ENCODE measurements at places on chromosomes 5 and 9.

DNA sequence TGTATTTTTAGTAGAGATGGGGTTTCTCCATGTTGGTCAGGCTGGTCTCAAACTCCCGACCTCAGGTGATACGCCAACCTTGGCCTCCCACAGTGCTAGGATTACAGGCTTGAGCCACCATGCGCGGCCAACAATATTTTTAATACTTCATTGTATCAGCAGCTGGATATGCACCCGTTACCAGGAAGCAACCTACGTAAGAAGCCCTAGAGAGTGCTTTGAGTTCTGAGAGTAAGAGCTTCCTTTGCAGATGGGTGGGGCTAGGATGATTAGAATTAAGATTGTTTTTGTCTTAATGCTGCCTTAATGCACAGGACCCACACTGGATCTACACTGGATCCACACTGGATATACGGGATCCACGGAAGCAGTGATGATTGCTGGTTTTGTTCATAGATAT is 123.9 kb upstream of the ABCA1 start:
- no peaks in the 10 kb centered on the region for H3K27me3 ChIP-seq
- ATAC-seq, result no peak
- H3K27ac ChIP-seq, result no peak overlapping the region

GRCh38 chr5:161414896-161415295 is 131.6 kb downstream of the GABRB2 start:
- no peak for ATAC-seq
- no peaks in the 10 kb centered on the region for H3K27me3 ChIP-seq
- no peak overlapping the region for H3K4me3 ChIP-seq
- no peaks in the 10 kb centered on the region for H3K4me1 ChIP-seq

- ATAC-seq, result no peak
- H3K27me3 ChIP-seq, result no peaks in the 10 kb centered on the region
- peaks cover 14% of the 10 kb centered on the region for H3K36me3 ChIP-seq
- no peaks in the 10 kb centered on the region for H3K4me1 ChIP-seq
- no peak overlapping the region for H3K27ac ChIP-seq
These were observed 129.8 kb downstream of the CD180 start for GRCh38 chr5:67066815-67067214.

DNA sequence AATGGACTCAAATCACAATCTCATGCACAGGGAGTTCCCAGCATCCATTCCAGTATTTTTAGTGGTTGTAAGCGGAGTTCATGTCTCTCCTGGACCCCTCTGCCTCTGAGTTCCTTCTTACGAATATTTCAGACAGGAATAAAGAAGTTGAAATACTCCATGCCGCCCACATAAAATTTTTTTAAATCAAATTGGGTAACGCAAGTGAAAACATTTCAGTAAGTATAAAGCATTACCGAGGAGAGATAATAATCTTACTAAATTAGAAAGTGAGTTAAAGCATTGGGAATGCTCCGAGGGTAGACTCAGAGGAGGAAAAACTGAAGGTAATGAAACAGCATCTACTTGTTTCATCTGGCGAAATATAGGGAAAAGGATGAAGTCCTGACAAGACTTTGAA is 317.6 kb downstream of the ARRDC3 start:
- H3K27me3 ChIP-seq, result no peaks in the 10 kb centered on the region
- H3K4me3 ChIP-seq, result no peak overlapping the region
- no peak overlapping the region for H3K27ac ChIP-seq
- ATAC-seq, result no peak
- no peaks in the 10 kb centered on the region for H3K4me1 ChIP-seq
- no peaks in the 10 kb centered on the region for H3K36me3 ChIP-seq

DNA sequence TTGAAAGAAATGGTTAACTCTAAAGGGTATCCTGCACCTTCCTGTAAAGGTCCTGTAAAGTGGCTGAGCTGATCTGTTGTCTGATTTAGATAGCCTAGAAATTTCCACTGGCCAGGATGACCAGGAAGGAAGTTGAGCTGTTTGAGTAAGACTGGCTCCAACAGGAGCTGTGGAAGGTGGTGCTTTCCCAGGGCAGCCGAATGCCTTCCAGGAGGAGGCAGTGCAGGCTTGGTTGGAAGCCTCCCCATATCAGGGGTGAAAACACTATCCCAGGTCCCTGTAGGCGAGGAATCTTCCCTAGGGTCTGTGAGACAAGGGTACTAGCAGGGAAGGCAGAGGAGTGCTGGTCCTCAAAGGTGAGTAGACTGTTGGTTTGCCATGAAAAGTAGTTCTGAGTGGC is 98.4 kb downstream of the LIX1 start:
- ATAC-seq, result no peak
- H3K27me3 ChIP-seq, result no peaks in the 10 kb centered on the region
- H3K36me3 ChIP-seq, result no peaks in the 10 kb centered on the region
- H3K27ac ChIP-seq, result no peak overlapping the region
- no peaks in the 10 kb centered on the region for H3K4me1 ChIP-seq

- no peak overlapping the region for H3K4me3 ChIP-seq
- H3K27ac ChIP-seq, result no peak overlapping the region
- peaks cover 29% of the 10 kb centered on the region for H3K27me3 ChIP-seq
- no peaks in the 10 kb centered on the region for H3K36me3 ChIP-seq
- H3K4me1 ChIP-seq, result no peaks in the 10 kb centered on the region
These were observed 10.6 kb downstream of the LAMC3 start for GRCh38 chr9:131019388-131020239.

DNA sequence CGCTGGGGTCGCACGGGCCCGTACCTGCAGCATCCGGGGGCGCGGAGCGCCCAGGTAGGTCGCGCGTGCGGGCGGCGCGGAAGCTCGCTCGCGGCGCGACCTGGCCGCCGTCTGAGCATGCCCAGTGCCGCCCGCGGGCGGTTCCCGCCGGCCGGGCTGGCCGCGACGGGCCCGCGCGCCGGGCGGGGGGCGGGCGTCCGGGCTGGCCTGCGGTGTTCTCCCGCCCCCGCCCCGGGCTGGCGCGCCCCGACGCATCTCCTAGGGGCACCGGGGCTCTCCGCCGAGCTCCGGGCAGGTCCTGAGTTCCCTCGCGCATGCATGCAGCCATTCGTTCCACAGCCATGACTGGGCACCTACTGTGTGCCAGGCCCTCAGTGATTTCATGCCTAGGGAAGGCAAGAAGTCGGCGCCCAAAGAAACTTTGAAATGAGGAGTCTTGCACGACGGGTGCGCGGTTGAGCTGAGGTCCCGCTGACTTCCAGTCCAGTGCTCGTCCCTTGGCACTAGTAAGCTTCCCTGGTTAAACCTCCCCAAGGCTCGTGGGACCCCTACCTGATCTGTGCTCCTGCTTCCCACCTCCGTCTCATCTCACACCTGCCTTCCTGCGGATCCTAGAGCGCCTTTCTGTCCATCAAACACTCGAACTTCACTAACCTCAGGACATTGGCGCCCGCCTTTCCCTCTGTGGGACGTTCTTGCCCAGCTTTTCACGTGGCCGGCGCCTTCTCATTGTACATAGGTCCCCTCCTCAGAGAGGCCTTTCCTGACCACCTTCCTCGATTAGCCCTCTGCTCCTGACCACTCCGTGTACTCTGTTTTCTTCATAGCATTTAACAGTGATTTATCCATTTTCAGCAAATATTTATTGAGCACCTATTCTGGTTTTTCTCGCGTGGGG is at the start of gene PTPN3:
Gene PTPN3, minus strand, starts transcription at position 113 of the 898 bp plus-strand sequence. CDS start 34,873 bp downstream, outside the sequence.
- peaks cover 8% of the 10 kb centered on the region for H3K4me1 ChIP-seq
- H3K36me3 ChIP-seq, result no peaks in the 10 kb centered on the region
- peaks cover 82% of the 10 kb centered on the region for H3K27me3 ChIP-seq
- no peak for ATAC-seq
- H3K4me3 ChIP-seq, result peak within 1 kb of the TSS; percentile 22

- no peaks in the 10 kb centered on the region for H3K36me3 ChIP-seq
- no peak for ATAC-seq
- peaks cover 39% of the 10 kb centered on the region for H3K27me3 ChIP-seq
- H3K27ac ChIP-seq, result no peak overlapping the region
- no peak overlapping the region for H3K4me3 ChIP-seq
These were observed 224.8 kb upstream of the TBC1D2 start for GRCh38 chr9:98479967-98480847.

DNA sequence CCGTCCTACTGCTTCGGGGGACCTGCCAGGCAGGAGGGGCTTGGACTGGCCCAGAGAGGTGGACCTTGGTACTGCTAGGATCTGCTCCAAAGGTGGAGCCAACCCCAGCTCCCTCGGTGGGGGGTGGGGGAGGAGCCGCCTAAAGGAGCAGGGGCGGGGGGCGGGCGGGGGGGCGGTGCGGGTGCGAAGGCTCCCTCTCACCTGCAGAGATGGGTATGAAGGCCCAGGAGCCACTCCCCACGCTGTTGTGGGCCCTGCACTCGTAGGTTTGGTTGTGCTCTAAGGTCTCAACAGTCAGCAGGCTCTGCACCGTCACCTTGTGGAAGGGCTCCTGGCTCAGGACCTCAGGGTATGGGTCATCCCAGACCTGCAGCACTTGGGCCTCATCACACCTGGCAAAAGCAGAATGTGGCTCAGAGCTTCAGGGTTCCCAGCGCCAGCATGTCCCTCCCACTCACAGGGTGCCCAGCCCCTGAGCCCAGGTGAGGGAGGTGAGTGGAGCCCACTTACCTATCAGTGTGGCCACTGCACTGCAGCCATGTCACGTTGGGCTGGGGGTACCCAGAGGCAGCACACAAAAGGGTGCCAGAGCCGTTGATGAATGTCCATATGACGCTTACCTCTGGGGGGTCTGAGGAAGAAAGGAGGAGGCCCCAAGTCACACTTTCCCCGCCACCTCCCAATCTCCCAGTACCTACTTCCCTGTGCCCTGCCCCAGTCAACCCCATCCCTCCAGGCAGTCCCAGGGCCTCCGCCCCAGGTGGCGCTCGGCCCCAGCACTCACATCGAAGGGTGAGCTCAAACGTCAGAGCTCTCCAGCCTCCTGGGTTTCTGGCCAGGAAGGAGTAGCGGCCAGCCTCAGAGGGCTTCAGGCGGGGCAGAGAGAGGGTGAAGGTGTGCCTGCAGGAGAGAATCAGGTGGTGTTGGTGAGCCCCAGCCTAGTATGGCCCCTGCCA is 16.4 kb downstream of the CSF1R start:
- H3K4me3 ChIP-seq, result no peak overlapping the region
- H3K27me3 ChIP-seq, result peaks cover 13% of the 10 kb centered on the region
- no peaks in the 10 kb centered on the region for H3K36me3 ChIP-seq
- H3K4me1 ChIP-seq, result peaks cover 36% of the 10 kb centered on the region
- no peak overlapping the region for H3K27ac ChIP-seq

GRCh38 chr9:133506653-133507038 is 18.1 kb downstream of the MYMK start:
- H3K36me3 ChIP-seq, result peaks cover 6% of the 10 kb centered on the region
- peaks cover 42% of the 10 kb centered on the region for H3K27me3 ChIP-seq
- ATAC-seq, result no peak
- H3K4me3 ChIP-seq, result no peak overlapping the region
- H3K27ac ChIP-seq, result no peak overlapping the region
- no peaks in the 10 kb centered on the region for H3K4me1 ChIP-seq

GRCh38 chr9:95101326-95101725 is 216.2 kb downstream of the FANCC start:
- H3K4me3 ChIP-seq, result no peak overlapping the region
- H3K27ac ChIP-seq, result no peak overlapping the region
- no peak for ATAC-seq
- no peaks in the 10 kb centered on the region for H3K27me3 ChIP-seq

- no peak for ATAC-seq
- no peaks in the 10 kb centered on the region for H3K36me3 ChIP-seq
- H3K4me1 ChIP-seq, result no peaks in the 10 kb centered on the region
- H3K27me3 ChIP-seq, result peaks cover 37% of the 10 kb centered on the region
These were observed 21.3 kb upstream of the COX7C start for GRCh38 chr5:86596476-86596875.

DNA sequence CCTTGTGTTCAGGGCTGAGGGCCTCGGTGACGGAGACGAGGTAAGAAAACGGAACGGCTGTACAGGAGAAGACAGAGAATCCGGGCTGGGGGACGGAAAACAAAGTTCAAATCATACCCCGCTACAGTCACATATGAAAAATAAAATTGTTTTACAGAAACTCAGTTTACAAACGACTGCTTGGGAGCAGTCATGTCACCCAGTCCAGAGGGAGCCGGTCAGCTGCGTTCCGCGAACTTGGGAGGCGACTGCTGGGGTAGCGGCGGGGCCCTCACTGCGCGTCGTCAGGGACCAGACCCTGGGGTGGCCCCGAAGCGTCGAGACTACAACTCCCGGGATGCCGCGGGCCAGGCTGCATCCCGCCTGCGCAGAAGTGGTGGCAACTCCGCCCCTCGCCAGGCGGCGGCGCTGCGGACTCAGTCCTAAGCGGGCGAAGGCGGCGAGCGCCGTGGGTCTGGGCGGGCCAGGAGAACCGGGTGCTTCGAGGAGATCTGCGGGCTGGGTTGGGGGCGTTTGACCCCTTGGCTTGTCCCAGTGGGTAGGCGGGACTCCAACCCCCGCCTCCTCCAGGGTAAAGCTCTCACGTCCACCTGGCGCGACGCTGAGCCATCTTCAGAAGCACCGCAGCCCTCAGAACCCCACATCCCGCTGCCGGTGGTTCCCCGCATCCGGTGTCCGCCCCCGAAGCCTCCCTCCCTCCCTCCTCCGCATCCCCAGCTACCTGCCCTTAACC is 4.0 kb downstream of the SIT1 start:
- peak; percentile 91 for ATAC-seq
- peaks cover 6% of the 10 kb centered on the region for H3K36me3 ChIP-seq
- H3K4me1 ChIP-seq, result peaks cover 64% of the 10 kb centered on the region
- H3K4me3 ChIP-seq, result peak overlapping the region; percentile 92
- H3K27ac ChIP-seq, result peak overlapping the region; percentile 92
- no peaks in the 10 kb centered on the region for H3K27me3 ChIP-seq

- H3K27ac ChIP-seq, result no peak overlapping the region
- H3K4me3 ChIP-seq, result no peak overlapping the region
- H3K27me3 ChIP-seq, result no peaks in the 10 kb centered on the region
- no peak for ATAC-seq
These were observed 1174.2 kb upstream of the C9orf72 start for GRCh38 chr9:28747351-28747985.

- no peaks in the 10 kb centered on the region for H3K36me3 ChIP-seq
- ATAC-seq, result no peak
- peaks cover 11% of the 10 kb centered on the region for H3K4me1 ChIP-seq
- H3K27me3 ChIP-seq, result peaks cover 9% of the 10 kb centered on the region
- no peak overlapping the region for H3K27ac ChIP-seq
- no peak overlapping the region for H3K4me3 ChIP-seq
These were observed 11.3 kb downstream of the DBN1 start for GRCh38 chr5:177462021-177462670.

GRCh38 chr5:173243831-173244305 is 8.9 kb upstream of the NKX2-5 start:
- no peak for ATAC-seq
- H3K27me3 ChIP-seq, result peaks cover 98% of the 10 kb centered on the region
- no peak overlapping the region for H3K27ac ChIP-seq
